ENCODE measurements at places on chromosomes 11 and 22.

DNA sequence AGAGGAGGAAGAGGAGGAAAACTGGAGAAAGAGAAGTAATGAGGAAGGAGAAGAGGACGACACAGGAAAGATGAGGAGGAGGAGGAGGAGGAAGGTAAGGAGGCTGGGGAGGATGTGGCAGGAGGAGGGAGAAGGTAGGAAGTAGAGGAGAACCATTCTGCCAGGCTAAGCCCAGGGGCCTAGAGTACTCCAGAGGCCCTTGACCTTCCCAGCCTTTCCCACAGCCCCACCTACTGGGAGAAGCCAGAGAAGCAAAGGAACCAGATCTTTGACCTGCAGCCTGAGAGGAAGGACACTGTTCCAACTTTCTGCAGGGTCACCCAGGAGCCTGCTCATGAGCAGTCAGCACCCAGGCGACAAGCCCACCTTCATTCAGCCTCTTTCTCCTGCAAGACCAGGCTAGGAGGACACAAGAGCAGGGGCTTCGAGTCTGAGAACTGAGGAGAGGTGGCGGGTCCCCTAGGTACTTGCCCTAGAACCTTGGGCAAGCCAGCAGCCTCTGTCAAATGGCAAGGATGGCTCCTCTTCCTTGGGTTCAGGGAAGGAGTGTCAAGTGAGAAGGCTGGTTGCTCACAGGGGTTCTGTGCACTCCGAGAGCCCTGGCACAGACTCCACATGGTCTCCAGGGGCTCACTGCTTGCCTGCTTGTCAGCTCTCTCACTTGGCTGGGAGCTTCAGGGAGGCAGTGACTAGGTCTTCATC is 27.9 kb upstream of the OAF start:
- DNase-seq, result peak; percentile 86

GRCh38 chr22:50620593-50621355 is 7.2 kb downstream of the ARSA start:
- DNase-seq, result peak; percentile 82

DNA sequence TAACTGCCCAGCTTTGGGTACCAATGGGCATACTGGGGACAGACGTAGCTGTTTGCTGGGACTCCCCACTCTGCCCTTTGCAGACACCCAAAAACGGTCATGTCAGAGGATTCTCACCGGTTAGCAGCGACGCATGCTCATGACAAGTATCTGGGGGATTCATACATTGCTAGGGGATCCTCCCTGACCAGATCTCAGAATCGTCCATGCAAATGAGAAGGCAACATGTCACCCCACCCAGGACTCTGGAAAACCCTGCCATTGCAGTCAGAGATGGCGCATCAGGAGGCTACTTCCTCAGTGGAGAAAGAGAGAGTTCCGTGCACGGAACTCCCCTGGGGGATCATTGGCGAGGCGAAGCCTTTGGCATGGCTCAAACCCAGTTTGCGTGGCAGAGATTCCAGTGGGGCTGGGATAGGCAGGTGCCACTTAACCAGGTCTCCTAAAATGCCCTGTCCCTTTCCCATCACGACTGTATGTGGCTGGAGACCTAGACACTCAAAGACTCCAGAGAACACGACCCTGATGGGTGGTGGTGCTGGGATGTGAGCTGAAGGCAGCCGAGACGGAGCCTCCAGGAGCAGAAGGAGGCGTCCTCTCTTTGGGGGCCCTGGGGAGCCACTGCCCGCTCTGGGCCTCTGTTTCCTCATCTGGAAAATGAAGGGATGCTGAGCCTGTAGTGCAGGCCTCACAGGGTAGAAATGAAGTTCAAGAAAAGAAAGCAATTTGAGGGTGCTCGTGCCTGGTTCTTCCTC is 4.9 kb downstream of the RGL4 start:
- no peak for DNase-seq

DNA sequence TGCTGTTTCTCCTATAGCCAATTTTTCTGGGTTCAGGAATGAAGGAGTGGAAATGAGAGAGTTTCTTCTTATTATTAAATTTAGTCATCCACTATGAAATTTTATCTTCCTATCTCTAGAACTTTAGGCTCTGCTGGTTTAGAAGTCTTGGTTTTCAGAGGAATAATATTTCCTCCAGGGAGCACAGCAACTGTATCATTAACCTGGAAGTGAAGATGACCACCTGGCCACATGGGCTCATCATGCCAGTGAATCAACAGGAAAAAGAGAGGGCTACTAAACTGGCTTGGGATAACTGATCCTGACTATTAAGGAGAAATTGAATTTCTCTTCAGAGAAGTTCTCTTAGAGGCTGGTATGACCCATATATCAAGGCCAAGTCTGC is 44.4 kb downstream of the ADM start:
- DNase-seq, result no peak

Measured in vagina (tissue), 2 donors.